ENCODE measurements at places on chromosomes 5 and 9.

GRCh38 chr9:132141344-132141947 lies 20.4 kb upstream of the NTNG2 start:
- DNase-seq: peak; percentile 85

DNA sequence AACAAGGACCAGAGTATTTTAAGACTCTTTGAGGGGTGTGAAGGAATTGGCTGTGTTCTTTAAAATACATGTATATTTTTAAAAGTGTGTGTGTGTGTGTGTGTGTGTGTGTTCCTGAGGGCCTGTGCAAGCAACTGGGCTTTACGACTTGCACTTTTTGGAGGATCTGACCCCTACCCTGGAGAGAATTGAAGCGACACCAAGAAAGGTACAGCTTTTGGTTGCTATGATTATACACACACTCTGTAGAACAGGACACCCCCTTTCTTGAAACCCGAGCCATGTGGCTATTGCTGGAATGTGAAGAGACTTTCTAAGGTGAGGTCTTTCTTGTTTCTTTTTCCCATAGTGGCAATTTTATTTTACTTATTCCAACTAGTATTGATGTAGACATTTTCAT lies 988 bp downstream of the SHISAL2B start:
- DNase-seq: no peak

DNA sequence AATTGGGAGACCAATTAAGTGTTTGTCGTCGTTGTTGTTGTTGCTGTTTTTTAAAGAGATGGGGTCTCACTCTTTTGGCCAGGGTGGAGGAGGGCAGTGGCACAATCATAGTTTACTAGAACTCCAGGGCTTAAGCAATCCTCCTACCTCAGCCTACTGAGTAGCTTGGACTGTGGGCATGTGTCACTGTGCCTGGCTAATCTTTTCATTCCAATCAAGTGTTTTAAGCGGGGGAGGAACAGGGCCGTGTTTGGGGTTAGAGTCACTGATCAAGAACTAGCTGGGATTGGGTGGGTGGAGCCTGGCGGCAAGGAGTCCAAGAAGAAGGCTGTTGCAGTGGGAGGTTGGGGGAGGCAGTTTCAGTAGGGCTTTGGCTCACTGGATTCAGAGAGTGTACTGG lies 13.8 kb downstream of the SNX30 start:
- no peak for DNase-seq

DNA sequence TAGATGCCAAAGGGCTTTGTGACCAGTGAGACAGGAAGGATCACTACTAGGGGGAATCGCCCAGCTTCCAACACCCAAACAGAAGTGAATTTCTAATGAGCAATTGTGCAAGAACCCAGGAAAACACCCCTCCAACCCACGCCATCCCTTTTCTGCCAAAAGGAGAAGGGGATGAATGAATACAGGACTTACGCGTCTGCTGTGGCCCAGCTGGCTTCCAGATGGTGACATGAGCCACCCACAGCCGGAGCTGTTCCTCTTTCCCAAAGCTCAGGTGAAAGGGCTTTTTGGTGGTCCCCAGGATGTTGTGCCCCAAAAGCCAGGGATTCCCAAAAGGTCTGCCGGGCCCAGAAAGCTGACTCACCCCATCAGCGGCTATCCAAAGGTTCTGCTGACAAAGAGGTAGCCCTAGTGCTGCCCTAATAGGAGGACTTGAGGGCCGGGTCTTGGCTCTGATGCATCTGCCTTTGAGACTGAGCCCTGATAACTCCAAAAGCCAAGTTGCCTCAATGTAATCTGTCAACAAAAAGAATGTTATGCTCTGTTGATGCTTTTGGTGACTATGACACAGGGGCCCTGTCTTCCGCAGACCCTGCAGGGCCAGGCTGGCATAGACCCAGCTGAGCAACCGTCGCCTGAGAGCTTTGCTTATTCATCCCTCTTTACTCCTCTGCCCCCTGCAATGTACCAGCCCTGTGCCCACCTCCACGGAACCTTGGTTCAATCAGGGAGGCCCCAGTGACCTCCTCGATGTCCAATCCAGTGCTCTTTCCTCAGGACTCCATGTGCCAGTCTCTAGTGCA lies 14.5 kb downstream of the GSN start:
- DNase-seq: no peak

- no peak for DNase-seq
These were observed 9.9 kb downstream of the BTNL9 start for GRCh38 chr5:181050016-181050415.

DNA sequence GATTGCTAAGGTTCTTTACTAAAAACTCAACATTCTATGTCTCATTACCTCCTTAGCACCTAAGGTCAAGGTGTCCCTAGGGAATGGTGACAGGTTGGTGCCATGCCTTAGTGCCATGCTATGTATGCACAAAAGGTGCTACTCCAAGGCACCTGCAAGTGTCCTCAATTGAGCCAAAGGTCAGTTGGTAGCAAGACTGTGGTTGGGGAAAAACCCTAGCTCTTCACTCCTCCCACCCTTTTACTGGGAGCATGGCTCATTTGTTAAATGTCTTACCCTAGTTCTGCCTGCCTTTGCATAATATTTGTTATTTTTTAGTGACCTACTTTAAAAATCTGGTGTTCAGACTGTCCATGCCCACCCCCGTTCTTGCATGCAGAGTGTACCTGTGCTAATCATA lies 17.0 kb downstream of the ACO1 start:
- no peak for DNase-seq

DNA sequence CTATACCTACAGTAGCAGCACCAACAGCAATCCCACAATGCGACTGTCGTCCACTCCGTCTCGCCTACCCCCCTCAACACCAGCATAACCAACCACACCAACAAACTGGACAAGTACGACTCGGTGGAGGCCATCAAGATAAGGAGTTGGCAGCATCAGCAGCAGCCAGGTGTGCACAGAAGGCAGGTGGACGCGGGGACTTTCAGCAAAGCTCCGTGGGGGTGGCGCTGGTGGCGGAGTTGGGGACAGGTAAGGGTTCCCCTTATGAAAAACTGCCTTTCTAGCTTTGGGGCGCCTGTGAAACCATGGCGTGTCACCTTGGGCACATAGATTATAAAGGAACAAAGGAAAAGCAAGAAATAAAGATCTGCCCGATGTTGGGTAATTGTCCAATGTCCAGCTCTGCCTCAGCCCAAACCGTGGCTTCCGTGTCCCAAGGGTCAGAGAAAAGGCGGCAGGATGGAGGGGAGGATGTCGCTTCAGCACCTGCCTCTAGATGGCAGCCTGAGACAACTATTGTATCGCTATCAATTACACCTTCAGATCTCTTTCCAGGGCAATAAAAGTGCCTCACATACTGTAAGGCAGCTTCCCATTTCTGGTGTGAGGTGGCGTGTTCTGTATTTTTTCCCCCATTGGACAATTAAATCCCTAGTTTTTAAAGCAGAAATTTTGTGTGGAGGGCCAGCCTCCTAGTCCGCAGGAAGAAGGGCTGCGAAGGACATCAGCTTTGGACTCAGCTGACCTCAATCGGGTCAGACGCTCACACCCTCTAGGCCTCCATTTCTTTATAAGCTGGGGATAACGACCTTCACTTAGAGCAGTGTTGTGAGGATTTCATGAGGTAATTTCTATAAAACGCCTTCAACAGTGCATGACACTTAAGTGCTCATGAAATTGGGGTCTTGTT lies 58.8 kb downstream of the MTRR start:
- peak; percentile 88 for DNase-seq

- no peak for DNase-seq
These were observed 18.2 kb downstream of the TTC23L start for GRCh38 chr5:34857161-34857560.

- DNase-seq: no peak
These were observed 736.3 kb downstream of the TAF11L14 start for GRCh38 chr5:18370531-18370930.

GRCh38 chr5:141547488-141547887 lies 58.6 kb downstream of the PCDHGC5 start:
- DNase-seq: no peak

DNA sequence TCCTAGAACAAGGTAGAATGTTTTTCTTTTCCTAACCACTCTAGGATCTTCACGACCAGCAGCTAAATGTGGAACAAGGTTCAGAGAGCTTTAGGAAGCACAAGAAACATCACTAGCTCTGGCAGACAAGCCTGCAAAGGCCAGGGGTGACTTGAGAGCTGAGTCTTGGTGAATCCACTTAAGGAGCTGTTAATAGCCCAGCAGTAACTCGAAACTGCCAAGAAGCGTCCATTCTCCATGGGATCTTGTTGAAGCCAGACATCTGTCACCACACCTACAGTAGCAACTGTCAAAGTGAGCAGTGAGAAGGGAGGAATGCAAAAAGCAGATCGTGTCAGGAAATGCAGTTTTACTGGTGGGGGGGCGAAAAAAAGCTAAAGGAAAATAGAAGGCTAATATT lies 87.2 kb downstream of the ATPSCKMT start:
- DNase-seq: no peak

DNA sequence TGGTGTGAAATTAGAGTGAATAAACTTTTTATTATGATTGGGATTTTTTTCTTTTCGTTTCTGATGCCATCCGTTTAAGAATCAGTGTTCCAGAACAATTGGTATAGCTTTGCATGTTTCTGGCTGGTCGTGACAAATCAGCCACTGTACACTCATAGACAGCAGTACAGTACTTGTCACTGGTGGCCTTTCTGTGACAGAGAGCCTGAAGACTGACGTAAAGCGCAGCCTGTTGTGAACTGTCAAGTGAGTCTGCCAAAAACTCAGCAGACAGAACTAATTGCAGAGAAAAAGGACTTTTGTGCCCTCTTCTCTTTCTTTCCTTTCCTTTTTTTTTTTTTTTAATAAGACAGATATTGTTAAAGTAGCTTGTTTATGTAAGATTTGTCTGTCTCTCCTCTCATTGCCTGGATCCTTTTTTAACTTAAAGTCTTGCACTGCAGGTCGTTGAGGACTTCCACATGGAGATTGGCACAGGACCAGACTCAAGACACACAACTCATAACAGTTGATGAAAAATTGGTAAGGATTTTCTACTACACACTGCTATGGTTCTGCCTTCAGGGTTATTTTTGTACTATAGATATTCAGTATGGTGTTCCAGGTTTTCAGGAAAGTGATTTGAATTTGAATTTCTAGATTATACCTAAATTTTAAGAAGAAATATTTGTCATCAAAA lies 42.7 kb downstream of the NDUFS4 start:
- no peak for DNase-seq

DNA sequence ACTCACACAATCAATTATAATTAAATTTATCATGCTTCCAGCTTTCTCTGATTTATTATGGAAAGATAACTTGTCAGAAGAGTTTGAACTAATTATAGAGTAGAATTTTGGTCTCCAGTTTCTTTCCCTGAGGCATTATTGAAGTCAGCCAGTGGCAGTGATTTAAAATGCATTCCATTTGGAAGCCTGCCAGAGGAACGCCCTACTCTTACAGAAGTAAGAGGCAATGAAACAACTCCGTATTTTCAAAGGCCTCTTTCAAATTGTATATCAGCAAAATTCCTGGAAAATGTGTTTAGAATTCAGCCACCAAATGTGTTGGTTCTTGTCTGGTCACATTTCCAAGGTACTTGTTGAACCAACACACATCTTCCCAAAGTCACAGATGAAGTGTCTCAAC lies 640.9 kb downstream of the SEMA5A start:
- no peak for DNase-seq

DNA sequence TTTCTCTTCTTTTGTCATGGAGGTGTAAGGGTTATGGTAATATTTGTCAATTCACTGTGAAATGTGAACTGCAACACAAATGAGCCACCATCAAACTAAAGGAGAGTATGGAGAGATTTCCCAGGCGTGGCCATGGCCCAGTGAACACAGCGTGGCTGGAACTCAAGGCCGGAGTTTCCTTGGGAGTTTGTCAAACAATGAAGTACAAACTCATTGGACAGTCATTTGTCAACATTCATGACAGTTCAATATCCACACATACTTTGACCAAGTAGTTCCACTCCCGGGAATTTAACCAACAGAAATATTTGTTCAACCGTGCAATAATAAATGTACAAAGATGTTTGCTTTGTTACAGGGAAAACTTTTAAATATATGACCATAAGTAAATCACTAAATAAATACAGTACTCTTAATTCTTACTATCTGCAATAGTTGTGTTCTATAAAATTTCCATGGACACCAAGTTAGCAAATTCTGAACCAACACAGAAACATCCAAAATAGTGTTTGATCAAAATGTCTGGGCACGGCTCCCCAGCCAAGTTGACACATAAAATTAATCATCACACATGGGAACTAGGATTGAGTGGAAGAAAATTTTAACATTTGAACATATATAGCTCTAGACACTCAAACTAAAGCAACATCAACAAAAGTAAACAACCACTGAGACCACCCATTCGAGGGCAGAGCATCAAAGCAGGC lies 87.1 kb downstream of the DIRAS2 start:
- DNase-seq: no peak

- no peak for DNase-seq
These were observed 263.7 kb downstream of the RASEF start for GRCh38 chr9:82799286-82799685.

DNA sequence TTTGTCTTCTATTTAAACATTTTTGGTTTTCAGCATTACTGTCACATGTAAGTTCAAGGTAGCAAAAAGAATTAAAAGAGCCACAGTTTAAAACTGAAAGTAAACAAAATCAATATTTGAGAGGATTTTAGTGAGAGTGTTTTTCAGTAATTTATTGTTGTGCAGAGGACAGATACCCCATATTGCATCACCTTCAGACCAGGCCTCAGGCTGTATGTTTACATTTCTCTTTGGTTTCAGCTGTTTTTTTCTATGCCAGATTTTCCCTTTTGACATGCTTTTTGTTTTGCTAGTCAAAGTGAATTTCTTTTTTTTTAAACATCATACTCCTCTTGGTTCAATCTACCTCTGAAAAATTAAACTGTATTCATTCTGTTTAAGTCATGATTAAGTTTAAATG lies 47.2 kb downstream of the MAST4 start:
- no peak for DNase-seq

GRCh38 chr5:1768283-1769000 lies 31.2 kb downstream of the MRPL36 start:
- no peak for DNase-seq

- no peak for DNase-seq
These were observed 233.6 kb upstream of the IRX1 start for GRCh38 chr5:3361811-3362605.

GRCh38 chr5:584846-585245 lies 27.3 kb upstream of the CEP72 start:
- no peak for DNase-seq

GRCh38 chr5:45038366-45038987 lies 229.7 kb downstream of the MRPS30 start:
- DNase-seq: peak; percentile 75

DNA sequence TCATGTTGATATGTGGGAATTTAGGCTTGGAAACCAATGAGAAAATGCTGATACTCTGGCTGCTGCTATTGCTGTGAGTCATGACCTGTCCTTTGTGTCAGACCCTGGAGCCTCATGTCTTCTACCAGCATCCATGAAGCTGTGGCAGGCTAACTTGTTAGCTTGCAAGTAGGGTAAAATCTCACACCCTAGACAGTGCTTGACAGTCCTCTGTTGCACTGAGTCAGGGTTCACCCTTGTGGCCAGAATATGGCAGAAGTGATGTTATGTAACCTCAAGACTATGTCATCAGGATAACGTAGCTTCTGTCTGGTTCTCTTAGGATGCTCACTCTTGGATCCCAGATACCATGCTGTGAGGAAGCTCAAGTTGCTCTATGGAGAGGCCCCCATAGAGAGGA lies 110.8 kb downstream of the LHX2 start:
- no peak for DNase-seq

- no peak for DNase-seq
These were observed 3.1 kb downstream of the BRD3 start for GRCh38 chr9:134064711-134065110.

- no peak for DNase-seq
These were observed 212.1 kb downstream of the SLF1 start for GRCh38 chr5:94830520-94830919.

Measured in retina (tissue), 1 donor.